ENCODE measurements at places on chromosomes 2 and 18.

DNA sequence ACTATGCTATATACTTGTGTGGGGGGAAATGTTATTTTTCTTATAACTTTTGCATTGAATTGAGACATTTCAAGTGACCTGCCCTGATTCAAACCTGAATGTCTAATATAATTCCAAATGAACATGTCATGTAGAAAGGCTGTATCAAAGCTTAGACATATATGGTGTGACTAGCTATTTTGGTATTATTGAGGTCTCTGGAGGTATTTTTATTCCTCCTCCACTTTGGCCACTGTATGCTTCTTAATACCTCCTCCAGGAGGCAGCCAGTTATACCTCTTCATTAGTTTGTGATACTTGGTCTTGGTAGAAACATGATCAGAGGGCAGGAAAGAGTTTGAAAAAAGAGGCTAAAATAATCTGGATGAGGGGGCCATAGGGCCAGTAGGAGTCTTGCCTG, 217.1 kb downstream of the TCF4 start:
- no peak for DNase-seq

GRCh38 chr2:25491966-25492532, 150.3 kb upstream of the DNMT3A start:
- DNase-seq, result no peak

DNA sequence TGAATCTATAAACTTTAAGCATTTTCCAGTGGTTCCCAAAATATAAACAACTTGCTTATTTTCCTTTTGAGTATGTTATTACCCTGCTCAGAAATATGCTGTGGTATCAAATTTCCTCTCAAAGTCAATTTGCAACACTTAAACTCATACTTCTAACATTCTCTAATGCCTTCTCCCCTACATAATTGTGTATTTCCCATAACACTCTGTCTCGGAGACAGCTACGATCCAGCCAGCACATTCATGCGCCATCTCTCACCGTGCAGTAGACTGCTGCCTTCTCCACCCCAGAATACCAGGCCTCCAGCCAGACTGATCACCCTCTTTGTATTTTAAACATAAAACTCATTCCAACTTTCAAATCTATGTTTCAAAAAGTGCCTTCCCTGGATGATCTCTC, 41.8 kb downstream of the TIMM21 start:
- no peak for DNase-seq

GRCh38 chr2:189609853-189610252, 29.3 kb upstream of the SLC40A1 start:
- DNase-seq, result no peak

GRCh38 chr2:10385933-10386773, 62.0 kb downstream of the ODC1 start:
- no peak for DNase-seq

DNA sequence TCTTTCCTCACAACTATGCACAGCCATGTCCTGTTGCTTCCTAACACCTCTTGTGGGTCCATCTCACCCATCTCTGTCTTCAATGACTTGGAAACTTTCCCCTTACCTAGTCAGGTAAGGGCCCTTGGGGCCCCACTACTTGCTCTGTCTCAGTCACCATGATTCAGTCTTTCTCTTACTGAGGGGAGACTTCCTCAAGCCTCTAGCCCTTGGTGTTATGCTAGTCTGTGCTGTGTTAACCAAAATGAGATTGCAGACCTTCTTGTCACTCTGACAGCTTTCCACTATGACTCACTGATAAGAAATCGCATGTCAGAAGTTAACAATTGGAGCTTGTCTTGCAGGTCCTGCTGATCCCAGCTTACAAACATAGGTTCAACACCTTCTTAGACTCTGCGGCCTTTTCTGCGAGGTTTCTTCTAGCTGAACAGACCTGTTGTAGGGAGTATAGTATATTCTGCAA, 65.3 kb downstream of the WDR75 start:
- DNase-seq, result peak; percentile 32

- DNase-seq, result peak; percentile 76
Observed at GRCh38 chr2:111897924-111898702, at the start of gene MERTK. TSS of gene MERTK (plus strand) at chr2:111898607. CDS start at chr2:111898736, 129 bp downstream.

GRCh38 chr2:118056165-118056534, 32.1 kb upstream of the INSIG2 start:
- DNase-seq, result no peak

DNA sequence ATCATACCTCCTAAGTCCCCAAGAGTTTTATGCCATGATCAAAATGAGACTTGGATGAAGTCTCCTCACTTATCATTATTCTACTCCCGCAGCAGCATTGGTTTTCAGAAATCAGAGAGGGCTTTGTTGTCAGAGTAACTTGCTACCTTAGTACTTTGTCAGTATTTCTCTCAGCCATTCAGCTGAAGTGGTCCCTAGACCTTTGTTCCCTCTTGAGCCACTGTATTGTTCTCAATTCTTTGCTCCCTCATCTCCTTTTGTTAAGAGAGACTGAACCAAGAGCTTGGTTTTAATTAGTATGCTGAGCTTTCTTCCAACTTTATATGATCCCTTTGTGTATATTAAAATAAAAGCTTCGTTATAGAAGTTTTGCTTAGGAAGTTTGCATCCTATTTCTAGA, 133.4 kb downstream of the DOCK10 start:
- DNase-seq, result no peak

GRCh38 chr2:218008060-218009040, 5.6 kb upstream of the TNS1 start:
- no peak for DNase-seq

GRCh38 chr18:9809697-9810096, 76.1 kb upstream of the TXNDC2 start:
- DNase-seq, result no peak

DNA sequence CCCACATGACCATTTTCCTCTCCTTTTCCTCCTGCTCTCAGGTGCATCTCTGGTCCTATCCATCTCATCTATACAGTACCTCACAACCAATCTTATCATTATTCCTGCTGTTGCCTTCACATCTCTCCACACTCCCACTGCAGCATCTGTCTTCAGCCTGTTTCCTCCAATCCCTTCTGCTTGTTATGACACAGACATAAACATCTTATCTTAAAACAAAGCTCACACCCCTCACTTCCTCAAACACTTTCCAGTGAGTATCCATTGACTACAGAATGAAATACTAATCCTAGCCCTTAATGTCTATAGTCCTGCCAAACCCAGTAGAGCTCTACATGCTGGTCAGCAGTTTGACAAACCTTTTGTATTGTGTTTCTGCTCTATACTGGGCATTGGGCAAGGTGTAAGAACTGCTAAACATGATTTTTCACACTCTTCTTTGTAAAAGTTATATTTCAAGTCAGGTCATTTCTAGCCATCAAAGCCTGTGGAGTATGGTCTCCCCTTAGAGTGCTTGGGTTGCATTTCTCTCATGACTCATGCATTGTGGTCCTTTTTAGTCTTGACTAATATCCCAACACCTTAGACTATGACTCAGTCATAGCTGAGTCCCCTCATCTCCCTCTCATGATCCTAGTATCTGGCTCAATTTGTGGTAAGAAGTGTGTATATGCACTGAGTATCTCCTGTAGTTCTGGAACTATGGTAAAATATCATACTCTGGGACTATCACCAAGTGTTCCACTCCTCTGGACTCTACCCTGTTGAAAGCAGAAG, 187.0 kb downstream of the CYRIA start:
- DNase-seq, result no peak

DNA sequence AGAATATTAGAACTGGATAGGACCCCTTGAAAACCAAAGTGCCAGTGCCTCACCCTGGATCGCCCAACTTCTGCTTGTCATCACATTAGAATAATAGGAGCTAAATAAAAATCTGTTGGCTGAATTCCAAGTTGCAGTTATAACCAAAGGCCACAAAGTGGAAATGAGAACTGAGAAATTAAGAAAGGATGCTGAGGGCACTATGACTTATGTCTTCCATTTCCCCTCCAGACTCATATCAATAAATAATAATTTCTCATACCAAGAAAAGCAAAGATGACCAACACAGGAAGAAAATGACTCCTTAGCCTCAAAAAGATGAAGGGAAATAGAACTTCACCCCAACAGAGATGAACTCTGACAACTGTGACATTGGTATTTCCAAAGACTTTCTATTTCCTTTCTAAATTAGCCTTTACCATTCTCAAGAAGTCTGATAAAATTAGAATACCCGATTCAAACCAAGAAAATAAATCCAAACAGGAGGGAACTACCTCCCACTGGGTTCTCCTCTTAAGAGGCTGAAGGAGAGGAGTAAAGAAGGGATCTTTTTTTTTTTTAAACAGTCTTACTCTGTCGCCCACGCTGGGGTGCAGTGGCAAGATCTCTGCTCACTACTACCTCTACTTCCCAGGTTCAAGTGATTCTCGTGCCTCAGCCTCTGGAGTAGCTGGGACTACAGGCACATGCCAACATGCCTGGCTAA, 46.5 kb upstream of the EPG5 start:
- DNase-seq, result peak; percentile 26

DNA sequence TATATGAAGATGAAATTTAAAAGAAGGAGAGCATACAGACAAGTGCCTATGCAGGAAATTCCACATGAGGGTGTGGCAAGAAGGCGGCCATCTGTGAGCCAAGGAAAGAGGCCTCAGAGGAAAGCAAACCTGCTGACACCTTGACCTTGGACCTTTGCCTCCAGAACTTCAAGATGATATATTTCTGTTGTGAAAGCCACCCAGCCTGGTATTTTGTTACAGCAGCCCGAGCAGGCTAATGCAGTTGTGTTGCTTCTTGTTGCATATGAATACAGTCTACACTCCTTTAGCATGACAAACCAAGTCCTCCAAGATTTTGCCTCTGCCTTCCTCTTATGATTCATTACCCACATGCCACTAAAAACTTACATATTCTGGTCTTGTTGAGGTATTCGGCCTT, 374.8 kb upstream of the TRIB2 start:
- no peak for DNase-seq

- no peak for DNase-seq
Observed at GRCh38 chr2:223932816-223933800, 12.0 kb downstream of the WDFY1 start.

DNA sequence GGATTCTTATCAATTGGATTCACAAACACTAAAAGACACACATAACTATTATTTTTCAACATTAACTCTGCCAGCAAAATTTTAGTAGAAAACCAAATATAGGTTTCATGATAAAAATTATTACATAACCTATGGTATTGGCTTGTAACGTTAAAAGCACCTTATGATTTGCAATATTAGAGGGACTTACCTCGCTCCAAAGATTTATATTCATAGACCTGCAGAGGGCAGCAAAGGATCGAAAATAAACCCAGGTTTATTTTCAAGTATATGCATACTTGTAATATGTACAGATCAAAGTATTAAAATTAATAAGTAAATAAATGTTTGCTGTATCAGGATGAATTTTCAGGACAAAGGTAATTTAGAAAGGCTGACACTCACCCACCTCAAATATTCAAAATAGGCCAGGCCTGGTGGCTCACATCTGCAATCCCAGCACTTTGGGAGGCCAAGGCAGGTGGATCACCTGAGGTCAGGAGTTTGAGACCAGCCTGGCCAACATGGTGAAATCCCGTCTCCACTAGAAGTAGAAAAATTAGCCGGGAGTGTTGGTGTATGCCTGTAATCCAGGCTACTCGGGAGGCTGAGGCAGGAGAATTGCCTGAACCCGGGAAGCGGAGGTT, 45.3 kb downstream of the LRPPRC start:
- DNase-seq, result no peak

DNA sequence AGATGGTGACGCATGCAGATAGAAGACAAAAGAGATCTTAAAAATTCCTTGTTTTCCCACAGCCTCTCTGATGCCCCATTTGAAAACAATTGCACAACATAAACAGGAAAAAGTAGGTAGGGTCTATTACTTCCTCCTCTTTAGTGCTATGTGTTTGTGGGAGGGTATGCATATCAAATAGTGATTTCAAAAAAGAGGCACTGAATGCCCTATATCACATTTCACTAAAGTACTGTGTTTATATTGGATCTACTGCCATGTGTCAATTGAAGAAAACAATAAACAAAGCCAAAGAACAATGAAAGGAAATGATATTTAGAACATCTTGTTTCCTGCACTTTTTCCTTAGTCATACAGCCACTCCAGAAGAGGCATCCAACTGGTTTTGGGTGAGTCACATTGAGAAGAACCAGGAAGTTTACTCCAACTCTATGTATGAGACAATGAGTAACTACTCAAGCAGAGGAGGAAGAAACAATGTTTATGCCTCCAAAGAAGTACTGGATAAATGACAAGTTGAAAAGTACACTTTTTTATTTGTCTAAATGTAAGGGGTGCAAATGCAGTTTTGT, 583.6 kb downstream of the FBXO15 start:
- DNase-seq, result no peak

GRCh38 chr2:173119944-173120343, 44.3 kb downstream of the MAP3K20 start:
- DNase-seq, result no peak

DNA sequence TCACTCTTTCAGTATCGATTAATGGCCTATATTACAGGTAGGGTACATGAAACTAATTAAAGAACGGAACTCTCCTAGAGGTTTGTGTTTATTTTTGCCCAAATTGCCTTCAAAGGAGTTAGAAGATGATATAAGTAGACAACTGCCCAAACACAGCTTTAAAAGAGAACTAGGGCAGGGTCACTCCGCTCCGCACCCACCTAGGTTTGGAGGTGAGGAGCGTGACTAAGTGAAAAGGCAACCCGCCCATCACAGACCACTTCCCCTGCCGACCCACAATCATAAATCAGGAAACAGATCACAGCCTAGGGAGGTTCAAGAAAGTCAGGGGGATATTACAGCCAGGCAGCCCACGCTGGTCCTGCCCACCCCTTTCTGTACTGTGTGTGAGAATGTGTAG, 166.7 kb downstream of the C1D start:
- no peak for DNase-seq

DNA sequence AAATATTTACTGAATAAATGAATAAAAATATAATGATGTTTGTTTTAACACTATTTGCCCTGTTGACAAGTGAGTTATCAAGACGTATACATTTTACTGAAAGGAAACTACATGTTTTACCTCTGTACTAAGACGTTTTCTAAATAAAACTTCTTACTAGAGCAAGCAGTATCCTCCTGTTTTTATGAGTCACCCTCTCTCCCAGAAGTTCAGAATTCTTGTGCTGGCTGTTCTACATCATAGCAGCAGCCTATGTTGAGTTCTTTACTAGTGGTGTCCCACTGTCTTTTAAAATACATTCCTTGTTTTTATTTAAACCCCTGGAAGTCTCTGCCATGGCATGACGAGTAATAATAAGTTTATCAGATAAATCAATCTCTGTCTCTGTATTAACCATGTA, 297.4 kb downstream of the CALCRL start:
- no peak for DNase-seq

- DNase-seq, result no peak
Observed at GRCh38 chr2:38120829-38121228, 44.9 kb upstream of the CYP1B1 start.

GRCh38 chr2:98560256-98560771, 48.0 kb downstream of the COA5 start:
- DNase-seq, result no peak

GRCh38 chr2:55519938-55520885, 694 bp downstream of the CFAP36 start:
- peak; percentile 43 for DNase-seq

- DNase-seq, result no peak
Observed at GRCh38 chr2:226763320-226763719, 36.3 kb downstream of the IRS1 start.

Data from activated CD4-positive, alpha-beta T cell treated with anti-CD3 and anti-CD28 coated beads for 48 hours (primary cell).